ENCODE measurements at places on chromosomes 7 and 10.

DNA sequence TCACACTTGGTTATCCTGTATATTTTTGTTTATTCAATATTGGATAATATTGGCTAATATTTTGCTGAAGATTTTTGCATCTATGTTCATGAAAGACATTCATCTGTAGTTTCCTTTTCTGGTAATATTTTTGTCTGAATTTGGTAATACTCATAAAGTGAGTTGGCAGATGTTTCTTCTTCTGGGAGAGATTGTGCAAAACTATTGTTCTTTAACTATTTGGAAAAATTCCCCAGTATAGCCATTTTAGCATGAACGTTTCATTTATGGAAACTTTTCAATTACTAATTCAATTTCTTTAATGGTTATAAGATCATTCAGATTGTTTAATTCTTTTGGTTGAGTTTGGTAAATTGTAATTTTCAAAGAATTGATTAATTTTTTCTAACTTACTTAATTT is 560.8 kb upstream of the FZD8 start:
- no peak overlapping the region for H3K4me3 ChIP-seq
- no peak for DNase-seq

DNA sequence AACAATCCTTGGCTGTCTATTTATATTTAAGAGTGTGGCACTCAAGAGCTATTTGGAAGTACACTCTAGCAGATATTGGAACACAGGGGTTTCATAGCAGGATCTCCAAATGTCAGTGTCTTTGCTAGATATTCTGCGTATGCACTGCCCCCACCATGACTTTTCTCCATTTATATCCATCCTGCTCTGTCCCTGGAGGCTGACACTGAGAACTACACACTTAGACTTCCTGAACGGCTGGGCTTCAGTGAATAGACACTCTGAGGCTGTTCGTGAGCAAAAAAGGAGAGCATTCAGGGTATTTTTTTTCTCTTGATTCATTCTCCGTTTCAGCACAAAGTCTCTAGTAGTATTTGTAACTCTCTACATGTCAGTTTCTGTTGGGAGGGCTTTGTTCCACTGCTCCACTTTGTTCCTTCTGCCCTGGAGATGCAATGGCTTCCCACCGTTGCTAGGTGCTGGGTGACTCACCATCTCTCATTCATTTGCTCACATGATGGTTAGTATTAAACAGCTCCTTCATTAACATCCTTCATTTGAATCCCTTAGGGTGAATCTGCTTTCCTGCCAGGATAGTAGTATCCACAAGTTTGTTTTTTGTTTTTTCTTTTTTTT is 155.9 kb upstream of the SLC13A1 start:
- no peak overlapping the region for H3K27ac ChIP-seq
- no peak for DNase-seq
- no peak overlapping the region for H3K4me3 ChIP-seq
- no peaks in the 10 kb centered on the region for H3K4me1 ChIP-seq

DNA sequence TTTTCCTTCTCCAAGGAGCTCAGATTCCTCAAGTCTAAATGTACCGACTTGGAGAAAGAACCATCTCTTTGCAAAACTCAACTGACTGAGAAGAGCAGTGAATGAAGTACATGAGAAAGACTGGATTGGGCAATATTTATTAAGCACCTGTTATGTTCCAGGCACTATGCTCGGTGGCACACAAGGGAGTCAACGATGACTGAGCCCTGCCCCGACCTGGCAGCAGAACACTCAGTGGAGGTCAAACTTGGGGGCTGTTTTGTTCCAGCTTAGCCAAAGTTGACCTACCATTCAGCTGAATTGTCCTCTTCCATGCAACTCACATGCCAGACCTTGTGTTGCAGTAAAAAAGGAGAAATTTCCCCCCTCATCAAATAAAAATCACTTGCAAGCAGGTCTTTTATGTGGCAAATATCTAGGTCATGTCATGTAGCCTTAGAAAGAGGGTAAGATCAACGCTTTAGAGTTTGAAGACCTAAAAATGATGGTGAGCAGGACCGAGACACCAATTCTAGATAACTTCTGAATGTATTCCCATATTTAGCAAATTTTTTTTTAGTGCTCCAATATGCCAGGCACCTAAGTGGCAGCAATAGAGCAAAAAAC is 14.3 kb upstream of the XPNPEP1 start:
- no peaks in the 10 kb centered on the region for H3K36me3 ChIP-seq
- H3K4me3 ChIP-seq: no peak overlapping the region
- DNase-seq: no peak
- H3K27ac ChIP-seq: no peak overlapping the region
- no peaks in the 10 kb centered on the region for H3K4me1 ChIP-seq

GRCh38 chr10:42790835-42791234 is 8.2 kb downstream of the BMS1 start:
- no peaks in the 10 kb centered on the region for H3K27me3 ChIP-seq
- no peak overlapping the region for H3K4me3 ChIP-seq
- no peak for DNase-seq
- peaks cover 97% of the 10 kb centered on the region for H3K36me3 ChIP-seq
- no peak overlapping the region for H3K27ac ChIP-seq

DNA sequence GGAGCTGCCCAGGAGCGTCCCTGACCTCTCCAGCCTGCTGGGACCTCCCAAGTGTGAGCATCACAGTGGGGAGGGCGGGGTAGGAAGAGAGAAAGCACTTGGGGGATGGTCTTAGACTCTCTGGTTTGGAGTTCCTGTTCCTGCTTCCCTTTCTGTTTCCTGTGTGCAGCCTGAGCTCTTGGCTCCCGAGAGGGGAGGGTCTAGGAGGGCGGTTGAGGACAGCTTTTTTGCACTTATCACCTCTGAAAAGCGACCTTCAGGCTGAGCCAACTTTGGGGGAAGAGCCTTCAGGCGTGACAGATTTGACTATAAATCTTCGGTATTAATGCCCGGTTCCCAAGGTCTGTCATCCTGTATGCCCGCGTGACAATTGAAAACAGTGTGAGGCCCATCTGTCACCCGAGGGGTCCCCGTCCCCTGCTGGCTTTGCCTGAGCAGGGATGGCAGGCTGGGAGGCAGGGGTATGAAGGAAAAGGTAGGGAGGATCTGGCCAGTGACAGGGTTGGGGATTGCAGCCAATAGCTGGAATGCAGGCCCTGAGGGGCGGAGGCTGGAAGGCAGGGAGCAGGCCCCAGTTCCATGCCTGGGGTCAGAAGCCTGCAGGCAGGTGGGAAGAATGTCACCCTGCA is 78.6 kb downstream of the CDH23 start:
- no peak overlapping the region for H3K27ac ChIP-seq
- H3K36me3 ChIP-seq: no peaks in the 10 kb centered on the region
- H3K4me1 ChIP-seq: no peaks in the 10 kb centered on the region
- H3K27me3 ChIP-seq: peaks cover 9% of the 10 kb centered on the region
- no peak for DNase-seq

- H3K4me1 ChIP-seq: no peaks in the 10 kb centered on the region
- no peak overlapping the region for H3K27ac ChIP-seq
- H3K27me3 ChIP-seq: no peaks in the 10 kb centered on the region
- peaks cover 8% of the 10 kb centered on the region for H3K36me3 ChIP-seq
These were observed 11.8 kb downstream of the CHST15 start for GRCh38 chr10:124081547-124082140.

DNA sequence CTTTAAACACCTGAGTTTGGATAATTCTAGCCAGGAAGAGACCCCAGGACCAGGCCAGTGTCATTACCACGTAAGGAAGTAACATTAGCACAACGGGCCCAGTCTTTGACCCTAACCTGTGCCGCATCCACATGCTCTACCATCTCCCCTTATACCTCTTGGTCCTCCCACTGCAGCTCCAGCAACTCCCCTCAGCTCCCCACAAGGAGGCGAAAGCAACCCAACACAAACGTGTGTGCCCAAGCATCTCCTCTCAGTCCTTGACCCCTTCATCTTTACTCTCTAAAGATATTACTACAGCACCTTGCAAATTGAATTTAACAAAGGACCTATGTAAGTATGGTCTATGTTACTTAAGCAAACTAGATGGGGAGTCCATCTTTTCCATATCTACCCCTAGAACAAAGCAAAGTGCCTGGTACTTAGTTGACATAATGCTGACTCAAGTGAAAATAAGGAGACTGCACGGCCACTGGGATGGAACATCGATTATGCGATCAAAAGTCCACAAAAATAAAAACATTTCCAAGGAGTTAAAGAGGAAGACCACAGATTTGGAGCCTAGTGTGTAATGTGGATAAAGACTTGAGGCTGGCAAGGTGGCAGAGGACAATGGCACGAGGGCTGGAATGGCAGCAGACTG is 147.7 kb downstream of the JAZF1 start:
- H3K4me1 ChIP-seq: peaks cover 35% of the 10 kb centered on the region
- H3K36me3 ChIP-seq: no peaks in the 10 kb centered on the region
- H3K27ac ChIP-seq: no peak overlapping the region
- no peak for DNase-seq
- no peaks in the 10 kb centered on the region for H3K27me3 ChIP-seq

DNA sequence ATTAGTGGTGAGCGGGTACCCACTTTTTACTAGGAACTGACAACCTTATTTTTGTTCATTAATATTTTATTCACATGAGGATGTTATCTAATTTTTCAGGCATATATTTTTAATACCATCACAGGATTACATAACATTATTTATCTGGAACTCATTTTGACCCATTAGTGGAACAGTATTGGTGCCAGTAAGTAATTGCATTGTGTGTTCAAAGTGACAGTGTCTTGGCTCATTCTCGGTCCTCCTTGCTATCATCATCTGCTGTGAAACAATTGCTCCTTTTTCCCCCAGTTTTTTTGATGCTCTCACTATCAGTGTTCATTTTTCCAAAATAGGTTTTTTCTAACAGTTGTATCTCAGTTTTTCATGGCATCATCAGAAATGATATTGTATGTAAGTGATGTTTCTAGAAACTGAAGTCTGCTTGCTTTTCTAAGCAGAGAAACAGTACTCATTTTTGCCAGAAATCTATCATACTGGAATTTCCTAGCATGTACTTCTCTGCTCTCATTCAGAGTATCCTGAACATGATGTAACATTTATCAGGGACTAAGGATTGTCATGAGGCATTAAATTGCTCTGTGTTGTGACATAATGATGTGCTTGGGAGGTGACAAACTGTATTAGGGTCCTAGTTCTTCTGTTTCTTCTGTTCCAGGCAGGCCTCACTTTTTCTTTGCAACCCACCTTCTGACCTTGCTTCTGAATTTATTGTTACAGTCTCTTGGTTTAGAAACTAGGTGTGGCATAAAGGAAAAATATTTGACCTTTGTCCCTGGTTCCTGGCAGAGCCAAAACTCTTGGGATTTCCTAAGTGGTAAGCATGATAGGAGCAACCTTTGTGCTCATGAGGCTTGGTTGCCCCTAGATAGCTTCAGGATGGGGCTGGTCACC is 4.2 kb downstream of the NUB1 start:
- no peak overlapping the region for H3K4me3 ChIP-seq
- no peak for DNase-seq
- no peaks in the 10 kb centered on the region for H3K4me1 ChIP-seq
- no peak overlapping the region for H3K27ac ChIP-seq

GRCh38 chr10:28266449-28267224 is 36.2 kb downstream of the MPP7 start:
- DNase-seq: no peak
- no peak overlapping the region for H3K27ac ChIP-seq
- no peaks in the 10 kb centered on the region for H3K4me1 ChIP-seq
- no peaks in the 10 kb centered on the region for H3K27me3 ChIP-seq
- H3K36me3 ChIP-seq: no peaks in the 10 kb centered on the region

DNA sequence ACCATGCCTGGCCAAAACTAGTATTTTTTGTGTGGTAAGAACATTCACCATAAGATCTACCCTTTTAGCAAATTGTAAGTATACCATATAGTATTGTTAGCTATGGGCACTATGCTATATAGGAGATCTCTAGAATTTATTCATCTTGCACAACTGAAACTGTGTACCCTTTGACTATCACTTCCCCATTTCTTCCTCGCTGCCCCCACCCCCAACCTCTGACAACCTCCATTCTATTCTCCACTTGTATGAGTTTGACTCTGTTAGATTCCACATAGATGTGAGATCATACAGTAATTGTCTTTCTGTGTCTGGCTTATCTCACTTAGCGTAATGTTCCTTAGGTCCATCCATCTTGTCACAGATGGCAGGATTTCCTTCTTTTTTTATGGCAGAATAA is 3.6 kb downstream of the CASP7 start:
- H3K36me3 ChIP-seq: peaks cover 16% of the 10 kb centered on the region
- no peak for DNase-seq
- no peak overlapping the region for H3K4me3 ChIP-seq

- no peak for DNase-seq
- no peaks in the 10 kb centered on the region for H3K4me1 ChIP-seq
- H3K4me3 ChIP-seq: no peak overlapping the region
- peaks cover 13% of the 10 kb centered on the region for H3K36me3 ChIP-seq
- no peak overlapping the region for H3K27ac ChIP-seq
- H3K27me3 ChIP-seq: no peaks in the 10 kb centered on the region
These were observed 11.4 kb downstream of the IRF5 start for GRCh38 chr7:128948976-128949760.

DNA sequence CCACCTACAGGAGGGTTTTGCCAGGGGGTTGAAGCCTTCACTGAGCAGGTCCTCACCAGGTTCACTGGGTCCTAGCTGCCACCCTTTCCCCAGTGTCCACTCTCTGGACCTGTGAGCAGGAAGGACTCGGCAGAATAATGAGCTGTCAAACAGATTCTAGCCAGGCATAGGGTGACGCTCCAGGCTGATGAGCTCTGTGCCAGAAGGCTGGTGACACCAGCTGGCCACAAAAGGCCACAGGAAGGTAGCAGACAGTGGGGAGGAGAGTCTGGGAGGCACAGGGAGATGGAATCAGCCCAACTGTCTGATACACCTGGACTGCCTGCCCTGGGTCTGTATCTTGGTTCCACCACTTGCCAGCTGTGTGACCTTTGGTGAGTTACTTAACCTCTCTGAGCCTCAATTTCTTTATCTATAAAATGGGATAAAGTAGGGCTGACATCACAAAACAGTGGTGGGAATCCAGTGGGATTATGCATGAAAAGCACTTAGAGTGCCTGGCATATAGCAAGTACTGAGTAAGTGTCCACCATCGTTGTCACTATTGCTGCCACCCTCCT is 26.7 kb upstream of the NDST2 start:
- no peak overlapping the region for H3K27ac ChIP-seq
- H3K4me1 ChIP-seq: no peaks in the 10 kb centered on the region
- no peak overlapping the region for H3K4me3 ChIP-seq
- peaks cover 11% of the 10 kb centered on the region for H3K36me3 ChIP-seq

DNA sequence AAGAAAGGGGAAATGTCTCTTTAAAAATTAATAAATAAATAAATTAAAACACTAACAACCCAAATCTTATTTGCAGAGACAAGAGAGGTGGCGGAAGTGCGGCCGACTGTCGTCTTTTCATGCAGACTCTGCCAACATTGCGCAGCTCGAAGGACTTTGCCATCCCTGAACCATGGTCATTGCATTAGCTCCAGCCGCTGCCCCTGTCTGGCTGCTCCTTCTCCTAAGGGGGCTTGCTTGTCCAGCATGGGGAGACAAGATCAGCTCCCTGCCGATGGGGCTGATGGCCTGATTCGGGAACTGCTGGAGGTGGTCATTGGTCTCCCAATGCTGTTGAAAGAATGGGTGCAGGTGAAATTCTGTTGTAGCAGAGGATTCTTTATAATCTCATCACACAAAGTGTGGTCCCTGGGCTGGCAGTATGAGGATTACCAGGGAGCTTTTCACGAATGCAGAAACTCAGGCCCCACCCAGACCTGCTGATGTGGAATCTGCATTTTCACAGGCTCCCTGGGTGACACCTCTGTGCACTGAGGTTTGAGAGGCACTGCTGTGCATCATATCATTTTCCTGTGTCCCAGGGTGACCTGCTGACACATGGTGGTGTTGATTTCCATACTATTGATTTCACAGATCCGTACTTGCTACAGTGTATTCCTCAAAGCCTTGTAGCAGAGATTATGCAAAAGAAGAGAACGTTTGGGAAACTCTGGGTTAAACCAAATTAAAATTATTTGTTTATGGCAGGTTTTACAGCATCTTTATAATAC is 172.4 kb upstream of the ZMIZ1 start:
- no peak overlapping the region for H3K4me3 ChIP-seq
- no peaks in the 10 kb centered on the region for H3K36me3 ChIP-seq
- DNase-seq: peak; percentile 26
- no peaks in the 10 kb centered on the region for H3K4me1 ChIP-seq
- H3K27ac ChIP-seq: no peak overlapping the region

Data from RWPE2 (cell line).